ENCODE measurements at places on chromosomes 11 and 22.

DNA sequence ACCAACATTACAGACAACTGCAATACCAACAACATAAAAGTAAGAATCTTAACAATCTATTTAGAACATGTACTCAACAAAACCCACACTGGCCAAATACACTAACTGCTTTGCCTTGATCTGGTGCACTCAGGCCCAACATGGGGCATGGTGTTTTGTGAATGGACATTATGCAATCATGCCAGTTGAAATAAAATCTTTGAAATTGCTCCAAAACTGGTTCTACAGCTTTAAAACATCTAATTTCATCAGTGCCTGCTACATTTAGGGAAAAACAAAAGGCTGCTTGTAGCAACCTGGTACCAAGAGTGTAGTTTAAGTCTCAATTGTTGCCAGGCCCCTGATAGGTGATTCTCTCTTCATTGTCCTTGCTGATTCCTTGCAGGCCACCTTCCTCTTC, 3.3 kb upstream of the CTR9 start:
- DNase-seq = no peak

DNA sequence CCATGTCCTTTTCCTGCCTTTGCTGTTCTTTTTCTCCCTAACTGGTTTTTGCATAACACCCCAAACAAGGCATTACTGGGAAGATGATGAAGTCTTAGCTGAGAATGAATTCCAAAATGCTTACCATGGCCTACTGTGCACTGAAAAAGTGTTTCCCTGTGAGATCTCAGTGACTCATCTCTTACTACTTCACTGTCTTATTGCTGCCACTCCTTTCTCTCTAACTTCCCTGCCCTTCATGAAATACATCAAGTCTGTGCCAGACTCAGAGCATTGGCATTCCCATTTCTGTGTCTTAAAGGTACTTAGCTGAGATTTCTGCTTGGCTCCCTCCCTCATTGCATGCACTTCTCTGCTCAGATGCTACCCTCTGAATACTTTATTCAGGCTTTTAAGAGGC, 49.1 kb upstream of the MUC15 start:
- no peak for DNase-seq

- no peak for DNase-seq
These were observed 52.5 kb downstream of the TRIM44 start for GRCh38 chr11:35714882-35715627.

DNA sequence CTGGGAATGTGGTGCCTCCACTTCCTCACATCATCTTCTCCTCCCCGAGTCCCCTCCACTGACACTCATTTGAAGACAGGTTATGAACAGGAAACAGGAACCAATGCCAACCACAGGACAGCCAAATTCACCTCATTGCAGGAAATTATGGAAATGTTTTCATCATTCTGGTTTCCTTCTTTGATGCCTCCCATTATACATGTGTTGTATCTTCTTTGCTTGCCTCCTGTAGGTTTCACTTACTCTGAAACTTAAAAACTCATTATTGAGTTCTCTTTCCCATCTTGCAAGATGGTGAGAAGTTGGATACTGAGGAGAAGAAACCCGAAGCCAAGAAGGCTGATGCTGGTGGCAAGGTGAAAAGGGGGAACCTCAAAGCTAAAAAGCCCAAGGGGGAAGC, 108.5 kb downstream of the PHF21B start:
- DNase-seq = no peak

All from D341Med (cell line).